ENCODE measurements at places on chromosomes 4 and X.

DNA sequence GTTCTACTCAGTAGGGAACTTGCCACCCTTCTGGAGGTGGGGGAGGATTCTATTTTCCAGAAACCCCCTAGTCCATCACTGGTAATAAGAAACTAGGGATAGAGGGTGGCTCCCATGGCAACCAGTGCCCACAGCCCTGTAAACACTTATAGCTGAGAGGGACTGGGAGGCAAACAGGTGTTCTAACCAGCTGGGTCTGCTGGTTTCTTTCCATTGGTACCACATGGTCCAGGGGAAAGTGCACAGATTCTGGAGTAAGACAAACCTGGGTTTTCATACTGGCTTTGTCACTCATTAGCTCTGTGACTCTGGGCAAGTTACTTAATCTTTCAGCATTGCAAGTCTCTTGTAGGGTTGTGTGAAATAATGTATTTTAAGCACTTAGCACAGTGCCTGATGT is 26.9 kb downstream of the IGSF1 start:
- no peak for DNase-seq

- no peak for DNase-seq
Observed at GRCh38 chr4:81465406-81466340, 6.0 kb downstream of the RASGEF1B start.

DNA sequence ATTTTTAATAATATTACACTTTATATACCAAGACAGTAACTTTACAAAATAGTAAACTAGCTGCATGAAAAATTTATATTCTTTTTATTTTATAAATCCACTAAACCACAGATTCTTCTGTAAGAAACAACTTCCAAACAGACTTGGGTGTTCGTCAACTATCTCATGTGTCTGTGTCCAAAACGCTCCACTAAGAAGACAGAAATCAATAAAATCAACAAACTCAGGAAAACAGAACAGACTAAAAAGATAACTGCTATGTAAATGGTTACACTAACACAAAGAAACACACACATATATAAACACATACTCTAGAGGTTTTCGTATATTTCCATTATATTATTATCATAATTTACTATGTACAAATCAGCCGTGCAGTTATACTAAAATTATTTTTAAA is 158.4 kb downstream of the PPP3CA start:
- no peak for DNase-seq

DNA sequence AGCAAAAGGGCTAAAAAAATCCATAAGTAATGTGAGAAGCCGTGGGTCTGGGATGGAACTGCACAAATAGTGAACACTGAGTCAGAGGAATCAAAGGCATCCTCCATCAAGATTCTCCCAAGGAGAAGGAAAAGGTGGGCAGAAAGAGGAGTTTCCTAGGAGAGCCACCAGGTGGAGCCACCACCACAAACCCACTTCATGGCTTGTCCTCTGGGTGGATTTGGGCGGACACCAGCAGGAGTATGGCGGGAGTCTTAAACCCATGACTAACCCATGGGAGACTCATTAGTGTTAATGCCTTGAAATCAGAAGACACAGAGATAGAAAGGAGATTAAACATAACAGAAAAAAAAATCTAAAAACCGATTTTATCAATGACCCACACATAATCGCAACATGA is 147.7 kb downstream of the SH3KBP1 start:
- peak; percentile 49 for DNase-seq

- peak; percentile 31 for DNase-seq
Observed at GRCh38 chrX:100413229-100413628, 3.2 kb upstream of the PCDH19 start.

- DNase-seq, result no peak
Observed at GRCh38 chr4:1784789-1785591, 8.1 kb upstream of the FGFR3 start.

GRCh38 chr4:2763511-2763967 is 7.4 kb upstream of the TNIP2 start:
- DNase-seq, result no peak

Data from activated CD4-positive, alpha-beta T cell treated with anti-CD3 and anti-CD28 coated beads, Interleukin-2, amount 50 U/mL, for 48 hours (primary cell).